Mucosa of descending colon (tissue), 3 donors: ENCODE measurements at places on chromosomes 6 and 20. TPM values are rescaled to one million over a fixed set of nuclear protein-coding genes. Genes with fewer than 3 reads are reported as not detected.

ATAT1 gene
- total RNA-seq, result 10.6 TPM

LY6G6C gene
- total RNA-seq, result 0.32 TPM

ARMC12 gene
- total RNA-seq, result 0.31 TPM

VTA1 gene
- total RNA-seq, result 51.1 TPM

TULP4 gene
- total RNA-seq, result 70.4 TPM

SLC35A1 gene
- 31.5 TPM for total RNA-seq

GPLD1 gene
- total RNA-seq, result 0.36 TPM

C4A gene
- 10.2 TPM for total RNA-seq

LKAAEAR1 gene
- total RNA-seq, result not detected

MTFR2 gene
- total RNA-seq, result 2.6 TPM

PDE7B gene
- total RNA-seq, result 2.1 TPM

TPBG gene
- total RNA-seq, result 10.4 TPM

EPB41L2 gene
- 93.0 TPM for total RNA-seq

APOBEC2 gene
- total RNA-seq, result not detected

TRMT6 gene
- total RNA-seq, result 10.5 TPM

CRNKL1 gene
- total RNA-seq, result 18.2 TPM

C2 gene
- total RNA-seq, result 17.9 TPM

BCAS1 gene
- 191 TPM for total RNA-seq

DNAAF9 gene
- 25.4 TPM for total RNA-seq

TRDN gene
- total RNA-seq, result 0.51 TPM

NCR2 gene
- total RNA-seq, result not detected

FKBP1C gene
- 1.1 TPM for total RNA-seq

HAO1 gene
- total RNA-seq, result not detected

ARMH2 gene
- not detected for total RNA-seq

IL17A gene
- total RNA-seq, result not detected

DSE gene
- total RNA-seq, result 14.4 TPM

ARFGEF3 gene
- 24.3 TPM for total RNA-seq

LRRN4 gene
- not detected for total RNA-seq

TTBK1 gene
- total RNA-seq, result 0.95 TPM

RIN2 gene
- 127 TPM for total RNA-seq

HLA-DRA gene
- 333 TPM for total RNA-seq

DNAH8 gene
- total RNA-seq, result 0.03 TPM

PRSS16 gene
- total RNA-seq, result 22.4 TPM
